ENCODE measurements at places on chromosomes 3 and 15. TPM values are rescaled to one million over a fixed set of nuclear protein-coding genes. Genes with fewer than 3 reads are reported as not detected.

The RTP1 gene
- total RNA-seq = not detected

The C3orf20 gene
- not detected for total RNA-seq

The IL20RB gene
- 86.8 TPM for total RNA-seq

The MRPS11 gene
- 23.4 TPM for total RNA-seq

The WNT7A gene
- 8.1 TPM for total RNA-seq

The WWTR1 gene
- total RNA-seq = 36.9 TPM

The PPM1M gene
- total RNA-seq = 6.0 TPM

The CHST13 gene
- total RNA-seq = 0.24 TPM

The TM6SF1 gene
- 2.8 TPM for total RNA-seq

The CRYBG3 gene
- 23.6 TPM for total RNA-seq

The GPR156 gene
- total RNA-seq = not detected

The CHRNB4 gene
- not detected for total RNA-seq

The ACVR2B gene
- total RNA-seq = 5.3 TPM

The SPINK8 gene
- not detected for total RNA-seq

The SCAANT1 gene
- not detected for total RNA-seq

The IL17RE gene
- total RNA-seq = 2.7 TPM

The EXD1 gene
- 0.72 TPM for total RNA-seq

The IL17RC gene
- total RNA-seq = 23.6 TPM

The ADIPOQ gene
- total RNA-seq = not detected

The OR5K2 gene
- total RNA-seq = not detected

The GOLGA6L10 gene
- 0.24 TPM for total RNA-seq

The CATSPER2 gene
- 0.85 TPM for total RNA-seq

The NR1I2 gene
- not detected for total RNA-seq

The C15orf61 gene
- 5.8 TPM for total RNA-seq

The RPL14 gene
- 328 TPM for total RNA-seq

The ERICH6 gene
- under 0.01 TPM for total RNA-seq

The CCNDBP1 gene
- total RNA-seq = 75.4 TPM

The GCHFR gene
- 30.9 TPM for total RNA-seq

The CEP152 gene
- total RNA-seq = 4.7 TPM

The CNOT10 gene
- total RNA-seq = 24.5 TPM

The IQSEC1 gene
- total RNA-seq = 13.2 TPM

The ADGRG7 gene
- not detected for total RNA-seq

The ZNF660 gene
- total RNA-seq = not detected

The WNT5A gene
- 3.6 TPM for total RNA-seq

The SLC22A13 gene
- total RNA-seq = 0.24 TPM

The CLDN18 gene
- total RNA-seq = not detected

The TIMP4 gene
- 0.48 TPM for total RNA-seq

The IL5RA gene
- total RNA-seq = not detected

The AGTR1 gene
- not detected for total RNA-seq

The CCDC54 gene
- not detected for total RNA-seq

The OR5H2 gene
- not detected for total RNA-seq

Measured in tracheal epithelial cell (primary cell).